Mucosa of descending colon (tissue), 3 donors: ENCODE measurements at places on chromosomes 6 and 20. TPM values are rescaled to one million over a fixed set of nuclear protein-coding genes. Genes with fewer than 3 reads are reported as not detected.

GRCh38 chr6:168608113-168608400, 167.1 kb downstream of the SMOC2 start:
- no peak for DNase-seq

GRCh38 chr20:2330090-2330695, 34.4 kb downstream of the TGM3 start:
- peak; percentile 57 for DNase-seq

DNA sequence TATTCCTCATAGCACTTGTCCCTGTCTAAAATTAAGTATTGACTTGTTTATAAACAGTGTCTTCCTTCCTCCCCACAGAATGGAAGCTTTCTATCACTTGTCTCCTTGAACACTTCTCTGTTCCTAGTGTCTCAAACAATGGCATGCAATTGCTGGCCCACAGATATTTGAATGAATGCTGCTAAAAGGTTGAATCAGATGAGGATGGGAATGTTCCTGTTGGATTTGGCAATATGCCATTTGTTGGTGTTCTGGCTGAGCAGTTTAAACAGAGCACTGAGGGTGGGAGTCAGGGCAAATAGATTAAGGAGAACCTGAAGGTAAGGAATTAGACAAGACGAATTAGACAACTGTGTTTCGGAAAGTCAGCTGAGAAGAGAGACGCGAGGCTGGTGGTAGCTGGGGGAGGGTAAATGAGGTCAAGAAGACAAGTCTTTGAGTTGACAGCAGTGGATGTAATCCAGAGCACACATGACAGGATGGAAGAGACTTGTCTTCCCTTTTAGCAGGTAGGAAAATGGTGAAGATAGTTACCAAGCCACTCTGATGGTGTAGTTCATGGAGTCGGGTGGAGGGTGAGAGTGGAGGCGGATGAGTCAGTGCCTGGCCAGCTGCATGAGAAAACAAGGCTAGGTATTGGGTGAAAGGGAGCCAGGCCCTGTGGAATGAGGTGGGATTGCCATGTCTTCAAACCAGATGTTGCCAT, 58.3 kb upstream of the GNRH2 start:
- no peak for DNase-seq

DNA sequence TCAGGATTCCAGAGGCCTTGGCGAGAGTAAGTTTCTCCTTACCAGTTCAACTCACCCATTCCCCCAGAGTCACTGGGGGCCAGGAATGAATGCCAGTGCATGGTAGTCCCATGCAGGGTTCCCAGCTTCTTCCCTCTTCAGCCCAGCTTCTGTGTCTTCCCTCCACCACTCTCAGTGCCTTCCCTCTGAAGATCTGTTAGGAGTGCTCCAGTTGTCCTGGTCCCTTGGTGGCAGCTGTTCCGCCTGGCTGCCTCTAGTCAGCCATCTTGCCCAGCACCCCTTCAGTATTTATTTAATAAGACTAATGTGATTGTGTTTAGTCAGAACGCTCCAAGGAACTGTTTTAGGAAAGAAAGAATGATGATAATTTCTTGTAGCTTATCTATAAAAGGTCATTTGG, 23.1 kb downstream of the FIG4 start:
- DNase-seq: no peak

GRCh38 chr6:158662954-158663624, 13.2 kb downstream of the SYTL3 start:
- DNase-seq: no peak

DNA sequence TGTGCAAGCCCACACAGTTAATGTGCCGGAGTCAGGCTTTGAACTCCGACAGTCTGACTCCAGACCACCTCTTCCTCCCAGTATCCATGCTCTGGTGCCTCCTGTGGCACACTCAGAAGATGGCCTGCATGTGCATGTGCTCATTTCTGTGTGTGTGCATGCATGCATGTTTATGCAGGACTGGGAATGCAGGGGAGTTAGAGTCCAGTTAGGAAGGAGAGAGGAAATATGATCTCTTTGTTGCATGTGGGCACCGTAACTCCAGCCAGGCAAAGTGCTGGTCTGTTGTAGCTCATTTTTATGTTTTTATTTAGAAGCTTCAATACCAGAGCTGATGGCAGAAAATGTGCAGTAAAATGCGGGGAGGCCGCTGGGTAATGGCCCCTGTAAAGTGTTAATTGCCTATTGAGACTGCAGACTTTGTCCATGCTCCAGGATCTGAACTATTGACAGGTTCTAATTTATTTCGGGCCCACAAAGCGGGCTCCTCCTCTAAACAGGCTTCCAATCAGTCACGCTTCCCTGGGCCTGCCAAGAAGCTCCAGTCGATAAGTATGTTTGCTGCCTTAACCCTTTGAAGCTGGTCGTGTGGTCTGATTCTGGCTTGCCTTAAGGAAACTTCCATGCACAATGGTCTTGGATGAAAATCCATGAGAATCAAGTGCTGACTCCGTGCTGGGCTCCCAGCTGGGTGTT, 248.3 kb downstream of the DHX35 start:
- DNase-seq: no peak

GRCh38 chr6:45483021-45483420, 105.3 kb upstream of the SUPT3H start:
- no peak for DNase-seq

Gene BPIFB4
- not detected for total RNA-seq

Gene ADGRG6
- total RNA-seq: 17.6 TPM

Gene HLA-DOA
- total RNA-seq: 3.2 TPM
